ENCODE measurements at places on chromosomes 3 and 15.

- DNase-seq = no peak
These were observed 44.1 kb downstream of the UMPS start for GRCh38 chr3:124774327-124774718.

DNA sequence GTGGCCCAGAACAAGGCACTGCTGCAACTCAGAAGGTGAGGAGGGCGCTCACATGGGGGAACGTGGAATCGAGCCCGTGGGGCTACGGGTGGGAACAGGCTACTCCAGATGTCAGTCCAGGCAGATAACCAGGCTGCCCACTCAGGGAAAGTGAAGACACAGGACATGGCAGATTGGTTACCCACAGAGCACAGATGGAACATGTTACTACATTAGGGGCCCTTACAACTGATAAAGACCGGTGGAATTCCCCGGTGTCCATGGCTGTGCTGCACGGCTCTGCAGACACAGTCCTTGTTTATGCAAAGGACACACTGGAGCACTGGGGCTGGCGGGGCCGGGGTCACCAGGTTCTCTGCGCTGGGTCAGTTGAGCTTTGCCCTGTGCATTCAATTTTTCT is 36.9 kb downstream of the PCSK6 start:
- no peak for DNase-seq

DNA sequence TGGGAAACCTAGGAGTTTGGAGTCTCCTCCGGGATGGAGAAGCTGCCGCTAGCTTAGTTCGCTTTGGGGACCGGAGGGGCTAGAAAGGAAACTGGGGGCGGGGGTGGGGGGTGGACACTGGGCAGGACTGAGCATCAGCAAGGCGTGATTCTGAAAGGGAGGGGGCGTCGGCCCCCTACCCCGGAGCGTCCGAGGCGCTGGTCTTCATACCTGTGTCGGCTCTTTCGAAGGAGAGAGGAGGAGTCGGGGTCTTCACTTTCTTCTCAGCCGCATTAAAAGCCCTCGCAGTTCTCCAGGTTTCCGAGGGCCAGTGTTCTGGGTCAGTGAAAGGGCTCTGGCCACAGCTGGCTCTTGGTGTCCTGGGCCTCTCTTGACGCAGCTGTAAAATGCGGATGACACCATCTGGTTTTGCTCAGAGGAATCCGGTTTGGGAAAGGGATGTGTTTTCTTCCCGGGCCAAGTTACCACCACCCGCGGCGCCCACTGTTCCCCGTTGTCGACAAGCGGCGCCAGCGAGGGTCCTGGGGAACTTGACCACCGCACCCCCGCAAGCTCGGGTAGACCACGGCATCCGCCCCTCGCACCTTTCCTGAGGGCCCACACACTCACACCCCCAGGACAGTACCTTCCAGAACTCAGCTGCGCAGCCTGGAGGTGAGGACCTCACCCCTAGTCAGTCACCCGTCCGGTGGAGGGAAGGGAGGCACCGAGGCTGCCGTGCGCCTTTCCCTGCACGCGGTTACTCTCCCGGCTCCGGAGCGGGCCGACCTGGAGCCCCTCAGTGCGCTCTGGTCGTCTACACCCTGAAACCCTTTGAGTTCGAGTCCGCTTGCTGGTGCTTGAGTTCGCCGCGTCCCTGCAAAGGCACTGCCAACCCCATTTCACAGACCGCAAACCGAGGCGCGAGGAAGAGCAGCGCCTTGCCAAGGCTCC is 660 bp downstream of the CCK start:
- DNase-seq = no peak

DNA sequence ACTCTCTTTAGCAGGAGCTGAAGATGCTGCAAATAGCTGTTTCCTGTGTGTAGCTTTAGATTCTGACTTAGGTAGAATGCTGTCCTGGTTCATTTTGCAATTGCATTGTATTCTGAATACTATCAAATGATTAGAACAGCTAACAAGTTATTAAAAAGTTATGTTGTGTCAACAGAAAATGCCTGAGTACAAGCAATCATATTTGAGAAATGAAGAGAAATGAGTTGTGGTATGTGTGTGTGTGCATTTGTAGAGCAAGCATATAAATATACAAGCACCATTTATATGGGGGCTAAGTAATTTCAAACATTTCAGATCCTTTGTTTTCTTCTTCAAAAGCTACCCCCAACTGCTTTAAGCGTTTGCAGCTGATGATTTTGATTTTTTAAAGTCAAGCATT is 7.8 kb downstream of the ZIC1 start:
- DNase-seq = no peak

- DNase-seq = no peak
These were observed 90.0 kb downstream of the STT3B start for GRCh38 chr3:31622636-31623288.

- no peak for DNase-seq
These were observed 69.0 kb upstream of the RAD18 start for GRCh38 chr3:9032231-9032777.

DNA sequence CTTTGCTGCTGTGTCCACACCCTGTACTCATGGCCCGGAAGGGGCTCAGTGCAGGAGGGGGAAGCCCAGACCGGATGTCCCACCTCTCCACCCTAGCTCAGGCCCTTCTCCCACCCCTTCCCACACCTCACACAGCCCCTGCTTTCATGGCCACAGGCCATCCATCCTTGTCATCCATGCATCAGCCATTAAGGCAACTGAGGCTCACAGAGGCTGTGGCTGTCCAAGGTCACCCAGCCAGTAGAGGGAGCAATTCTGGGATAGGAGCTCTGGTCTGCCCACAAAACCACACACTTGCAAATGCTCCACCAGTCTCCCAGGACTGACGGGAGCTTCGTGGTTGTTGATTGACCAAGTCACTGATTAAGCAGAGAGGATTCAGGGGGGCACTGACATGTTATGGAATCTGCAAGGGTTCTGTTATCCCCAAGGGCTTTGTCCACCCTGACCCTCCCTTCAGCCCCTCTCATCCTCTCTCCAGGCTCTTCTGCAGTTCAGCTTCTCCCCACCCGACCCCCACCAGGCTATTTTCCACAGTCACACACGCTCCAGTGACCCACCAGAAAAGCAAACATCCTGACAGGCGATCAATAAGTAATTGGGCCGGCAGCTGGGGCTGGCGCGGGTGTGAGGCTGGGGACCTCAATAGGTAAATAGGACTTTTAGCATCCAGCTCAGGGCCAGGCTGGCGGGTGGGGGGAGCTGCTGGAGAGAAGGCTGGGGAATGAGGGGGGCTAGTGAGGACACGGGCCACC is 15.1 kb downstream of the LINGO1 start:
- DNase-seq = no peak

- DNase-seq = no peak
These were observed 26.6 kb downstream of the ACSBG1 start for GRCh38 chr15:78207641-78208340.

GRCh38 chr3:54853573-54854404 is 74.1 kb downstream of the LRTM1 start:
- peak; percentile 4 for DNase-seq

DNA sequence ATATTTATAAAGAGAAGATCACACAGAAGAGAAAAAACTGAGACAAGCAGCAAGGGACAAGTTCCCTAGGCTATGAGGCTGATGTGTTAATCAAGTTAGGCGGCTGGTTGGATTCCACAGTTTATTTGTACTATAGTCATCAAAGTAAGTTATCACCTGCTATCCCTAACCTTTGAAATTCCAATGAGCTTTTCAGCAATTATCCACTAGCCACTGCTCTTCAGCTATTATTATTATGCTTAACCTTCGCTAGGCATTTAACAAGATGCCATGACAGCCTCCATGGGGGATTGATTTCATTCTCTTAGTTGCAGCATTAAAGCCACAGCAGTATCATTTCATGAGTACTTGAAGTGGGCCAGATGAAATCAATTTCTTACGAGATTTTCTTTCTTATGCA is 699.5 kb upstream of the NAALADL2 start:
- no peak for DNase-seq

DNA sequence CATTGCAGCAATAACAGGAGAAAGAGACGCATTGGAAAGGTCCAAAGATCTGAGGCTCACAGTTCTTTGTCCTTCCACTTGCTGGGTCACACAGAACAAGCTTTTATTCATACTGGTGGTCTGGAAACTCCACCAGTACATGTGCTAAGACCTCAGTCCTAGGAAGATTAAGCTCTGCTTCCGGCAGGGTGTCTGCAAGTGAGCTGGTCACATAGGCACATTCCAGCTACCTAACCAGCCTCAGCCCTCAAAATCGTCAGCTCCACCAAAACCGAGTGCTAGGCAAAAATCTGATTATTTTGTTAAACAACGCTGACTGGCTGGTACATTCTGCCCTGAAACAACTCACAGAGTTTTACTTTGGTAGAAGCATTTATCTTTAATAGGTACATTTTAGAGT is 2.2 kb downstream of the ZBED2 start:
- DNase-seq = no peak

DNA sequence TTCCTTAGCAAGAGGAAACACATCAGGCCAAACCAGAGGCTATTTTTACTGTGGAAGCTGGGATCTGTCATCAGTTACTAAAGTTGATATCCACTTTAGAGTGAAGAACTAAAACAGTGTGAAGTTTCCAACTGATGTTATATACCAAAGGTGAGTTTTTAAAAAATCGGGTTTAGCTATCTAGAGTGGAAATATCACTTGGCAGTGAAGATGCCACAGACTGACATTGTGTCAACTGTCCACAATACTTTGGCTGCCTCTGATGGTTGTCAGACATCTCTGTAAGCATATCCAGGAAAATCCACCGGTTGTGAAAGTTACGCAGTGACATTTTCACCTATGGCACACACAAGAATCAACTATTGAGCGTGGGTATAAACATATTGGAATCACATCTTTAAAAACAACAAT is 9.2 kb downstream of the ZIC1 start:
- DNase-seq = no peak

- DNase-seq = no peak
These were observed 35.3 kb upstream of the KY start for GRCh38 chr3:134685929-134686802.

GRCh38 chr3:186612065-186612464 is 795 bp upstream of the AHSG start:
- DNase-seq = no peak

- DNase-seq = no peak
These were observed 279.2 kb upstream of the KCNH8 start for GRCh38 chr3:18868911-18869689.

DNA sequence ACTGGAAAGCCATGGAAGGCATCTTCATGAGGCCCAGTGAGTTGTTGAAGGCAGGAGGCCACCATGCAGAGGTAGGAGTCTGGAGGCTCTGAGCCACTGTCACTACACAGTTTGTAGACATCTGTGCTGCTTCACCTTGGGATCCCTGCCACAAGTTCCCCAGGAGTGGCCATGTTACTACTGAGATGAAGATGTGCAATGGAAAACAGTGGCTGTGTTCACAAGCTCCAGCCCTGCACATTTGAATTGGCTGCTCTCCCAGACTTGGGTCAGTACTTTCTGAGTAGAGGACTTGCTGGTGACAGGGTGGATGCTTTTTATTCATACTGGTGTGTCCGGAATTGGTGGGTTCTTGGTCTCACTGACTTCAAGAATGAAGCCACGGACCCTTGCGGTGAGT is 86.9 kb upstream of the C15orf39 start:
- no peak for DNase-seq

DNA sequence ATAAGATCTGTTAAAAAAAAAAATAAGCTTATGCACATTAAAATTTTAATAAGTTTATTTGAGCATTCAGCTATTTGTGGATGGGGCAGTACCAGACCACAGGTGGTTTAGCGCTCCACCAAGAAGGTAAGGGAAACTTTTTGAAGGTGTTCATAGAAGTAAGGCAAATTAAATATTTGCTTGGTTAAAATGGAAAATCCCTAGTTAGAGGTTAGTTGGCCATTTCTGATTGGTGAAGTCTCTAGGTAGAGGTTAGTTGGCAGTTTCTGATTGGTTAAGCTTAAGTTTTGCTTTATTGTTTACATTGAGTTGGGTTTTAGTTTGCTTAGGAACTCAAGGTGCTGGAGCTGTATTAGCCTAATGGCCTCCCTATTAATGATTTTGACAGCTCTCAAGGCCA is 30.7 kb downstream of the SCN11A start:
- no peak for DNase-seq

DNA sequence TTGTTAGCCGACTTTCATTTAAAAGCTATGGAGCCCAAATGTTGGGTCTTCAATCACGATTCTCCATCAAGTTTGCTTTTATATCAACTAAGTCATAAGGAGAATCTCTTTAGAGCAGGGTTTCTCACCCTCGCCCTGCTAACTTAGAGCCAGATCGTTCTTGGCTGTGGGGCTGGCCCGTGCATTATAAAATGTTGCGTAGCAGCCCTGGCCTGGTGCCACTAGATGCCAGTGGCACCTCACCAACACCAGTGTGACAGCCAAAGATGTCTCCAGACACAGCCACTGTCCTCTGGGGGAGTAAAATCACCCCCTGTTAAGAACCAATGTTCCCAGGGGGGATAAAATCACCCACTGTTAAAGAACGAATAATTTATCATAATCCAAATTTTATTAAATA is 226.1 kb downstream of the OCA2 start:
- no peak for DNase-seq
